Epithelial cell of esophagus (primary cell): ENCODE measurements at places on chromosomes 1 and 21.

DNA sequence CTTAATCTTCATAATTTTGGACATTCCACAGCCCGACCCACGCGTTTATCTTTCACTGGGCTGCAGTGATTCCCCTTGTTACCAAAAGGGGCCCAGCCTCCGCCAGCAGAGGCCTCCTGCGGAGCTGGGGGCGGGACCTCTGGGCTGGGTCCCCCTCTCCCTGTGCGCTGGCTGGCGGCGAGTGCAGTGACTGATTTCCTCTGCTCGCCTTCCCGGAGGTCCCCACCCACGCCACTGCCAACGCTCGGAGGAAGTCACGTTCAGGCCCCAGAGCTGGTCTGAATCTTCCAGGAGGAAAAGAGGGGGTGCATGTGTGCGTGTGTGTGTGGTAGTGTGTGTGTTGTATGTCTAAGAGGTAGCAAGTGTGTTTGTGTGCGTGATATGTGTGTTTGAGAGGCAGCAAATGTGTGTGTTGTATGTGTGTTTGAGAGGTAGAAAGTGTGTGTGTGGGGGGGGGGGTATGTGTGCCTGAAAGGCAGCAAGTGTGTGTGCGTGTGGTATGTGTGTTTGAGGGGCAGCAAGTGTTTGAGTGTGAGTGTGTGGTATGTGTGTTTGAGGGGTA, 35.0 kb upstream of the JAK1 start:
- DNase-seq = no peak

GRCh38 chr1:40762144-40762923, 21.3 kb upstream of the KCNQ4 start:
- DNase-seq = no peak

- DNase-seq = no peak
These were observed 18.4 kb upstream of the JAK1 start for GRCh38 chr1:64984737-64985136.

DNA sequence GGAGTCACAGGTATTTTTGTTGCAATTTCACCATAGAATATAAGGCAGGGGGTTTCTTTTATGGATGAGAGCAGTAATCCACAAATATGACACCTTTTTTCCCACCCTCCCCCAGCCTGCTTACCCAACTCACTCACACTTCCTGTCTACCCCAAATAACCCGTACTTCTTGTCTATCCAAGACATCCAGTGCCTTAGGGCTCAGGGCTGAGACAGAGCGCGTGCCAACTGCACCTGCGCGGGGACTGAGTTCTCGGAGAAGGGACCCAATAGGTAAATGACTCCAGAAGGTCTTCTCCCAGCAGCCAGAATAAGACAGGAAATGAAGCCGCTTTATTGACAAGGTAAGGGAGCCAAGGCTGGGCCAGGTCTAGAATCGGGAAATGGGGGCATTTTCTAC, 369.1 kb downstream of the SIPA1L2 start:
- peak; percentile 85 for DNase-seq
